ENCODE measurements at places on chromosomes 2 and 18. TPM values are rescaled to one million over a fixed set of nuclear protein-coding genes. Genes with fewer than 3 reads are reported as not detected.

POTEJ gene
- not detected for total RNA-seq

DCDC2C gene
- not detected for total RNA-seq

FRZB gene
- 0.14 TPM for total RNA-seq

IL36RN gene
- under 0.01 TPM for total RNA-seq

RAX gene
- not detected for total RNA-seq

STEAP3 gene
- total RNA-seq, result 74.0 TPM
